ENCODE measurements at places on chromosomes 4 and X.

- no peak for DNase-seq
Measured at GRCh38 chr4:15906020-15906443, 32.5 kb downstream of the FGFBP1 start.

- DNase-seq, result no peak
Measured at GRCh38 chr4:169361756-169362155, 91.0 kb upstream of the SH3RF1 start.

GRCh38 chrX:153968754-153969124, 2.9 kb downstream of the HCFC1 start:
- no peak for DNase-seq

GRCh38 chrX:3252744-3253143, 93.7 kb downstream of the MXRA5 start:
- DNase-seq, result no peak

DNA sequence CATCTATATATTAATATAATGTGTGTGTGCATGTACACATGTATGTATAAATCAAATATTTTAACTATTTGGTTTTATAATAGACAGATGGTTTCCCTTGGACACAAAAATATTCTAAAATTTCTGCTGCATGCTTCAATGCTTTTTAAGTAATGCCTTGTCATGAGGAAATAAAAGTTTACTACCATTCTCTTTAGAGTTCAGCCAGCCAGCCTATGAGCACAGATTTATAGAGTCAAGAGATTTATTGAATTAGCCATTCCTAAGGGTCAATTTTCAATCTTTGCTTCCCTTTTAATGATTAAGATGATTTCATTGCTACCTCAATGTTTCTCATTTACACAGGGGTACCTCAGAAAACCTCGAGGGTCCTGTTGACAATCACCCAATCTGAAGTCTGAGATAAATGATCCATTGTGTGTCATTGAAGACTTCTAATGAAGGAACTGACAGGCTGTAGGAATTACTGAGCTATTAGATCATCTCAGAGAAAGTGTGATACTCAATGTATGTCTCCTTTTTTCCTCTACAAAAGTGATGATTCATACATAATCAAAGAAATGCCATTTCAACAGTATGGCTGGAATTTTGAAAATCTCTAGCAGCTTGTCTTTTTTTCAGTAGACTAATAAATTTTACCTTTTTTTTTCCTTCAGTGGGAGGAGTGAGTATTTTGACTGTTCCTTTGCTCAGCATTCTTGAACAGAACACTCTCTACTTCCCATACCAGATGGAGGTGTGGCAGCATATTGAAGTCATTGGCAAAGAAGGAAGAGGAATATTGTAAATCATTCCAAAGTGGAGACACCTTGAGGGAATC, 222.6 kb upstream of the PCDH18 start:
- no peak for DNase-seq

DNA sequence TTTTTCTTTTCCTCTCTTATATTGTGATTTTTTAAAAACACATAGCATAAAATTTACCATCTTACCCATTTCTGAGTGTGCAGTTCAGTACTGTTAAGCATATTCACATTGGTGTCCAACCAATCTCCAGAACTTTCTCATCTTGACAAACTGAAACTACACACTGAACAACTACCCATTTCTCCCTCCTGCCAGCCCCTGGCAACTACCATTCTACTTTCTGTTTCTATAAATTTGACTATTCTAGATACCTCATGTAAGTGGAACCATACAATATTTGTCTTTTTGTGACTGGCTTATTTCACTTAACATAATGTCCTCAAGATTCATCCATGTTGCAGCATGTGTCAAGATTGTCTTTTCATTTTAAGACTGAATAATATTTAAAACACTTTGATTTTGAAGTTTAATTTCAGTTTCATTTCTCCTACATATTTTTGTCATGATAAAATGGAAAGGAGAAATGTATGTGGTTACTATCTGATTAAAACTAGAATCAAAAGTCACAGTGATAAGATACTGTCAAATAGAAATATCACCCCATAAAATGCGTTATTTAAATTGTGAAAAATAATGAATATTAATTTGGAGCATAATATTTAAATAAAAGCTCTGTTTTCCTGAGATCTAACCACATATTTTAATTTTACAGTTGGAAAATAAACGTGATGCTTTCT, 122.8 kb downstream of the DIPK2B start:
- peak; percentile 13 for DNase-seq

- DNase-seq, result no peak
Measured at GRCh38 chr4:97027728-97028410, 1115.4 kb downstream of the STPG2 start.

- no peak for DNase-seq
Measured at GRCh38 chr4:121277194-121278105, 103.4 kb downstream of the QRFPR start.

Measured in GM12864 (cell line).